Activated CD4-positive, CD25-positive, alpha-beta regulatory T cell (primary cell): ENCODE measurements at places on chromosomes 1 and 21.

- no peak for DNase-seq
These were observed 229.5 kb downstream of the TRABD2B start for GRCh38 chr1:47767741-47768100.

GRCh38 chr21:31560479-31560878 lies 99.0 kb upstream of the SOD1 start:
- no peak for DNase-seq

GRCh38 chr21:42735061-42735460 lies 81.6 kb downstream of the PDE9A start:
- no peak for DNase-seq

- DNase-seq: no peak
These were observed 40.8 kb downstream of the RTCA start for GRCh38 chr1:100306735-100307313.

DNA sequence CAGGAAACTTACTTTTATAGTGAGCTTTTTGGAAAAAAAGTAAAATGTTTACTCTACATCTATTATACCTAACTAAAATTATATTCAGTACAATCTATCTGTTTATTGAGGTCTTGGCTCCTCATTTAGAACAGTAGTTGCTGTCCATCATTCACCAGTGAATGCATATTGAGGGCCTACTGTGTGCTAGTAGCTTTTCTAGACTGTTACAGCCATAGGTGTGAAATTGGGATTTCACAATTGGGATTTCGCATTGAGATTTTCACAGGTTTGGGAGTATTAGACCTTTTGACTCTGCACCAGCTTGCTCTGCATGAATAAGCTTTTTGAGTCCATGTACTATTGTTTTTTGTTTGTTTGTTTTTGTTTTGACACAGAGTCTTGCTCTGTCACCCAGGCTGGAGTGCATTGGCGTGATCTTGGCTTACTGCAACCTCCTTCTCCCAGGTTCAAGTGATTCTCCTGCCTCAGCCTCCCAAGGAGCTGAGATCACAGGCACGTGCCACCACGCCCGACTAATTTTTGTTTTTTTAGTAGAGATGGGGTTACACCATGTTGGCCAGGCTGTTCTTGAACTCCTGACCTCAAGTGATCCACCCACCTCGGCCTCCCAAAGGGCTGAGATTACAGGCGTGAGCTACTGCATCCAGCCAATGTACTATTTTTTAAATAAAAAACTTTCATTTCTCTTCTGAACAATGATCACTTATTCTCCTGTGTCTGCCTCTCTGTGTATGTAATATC lies 47.2 kb upstream of the ERRFI1 start:
- DNase-seq: no peak

DNA sequence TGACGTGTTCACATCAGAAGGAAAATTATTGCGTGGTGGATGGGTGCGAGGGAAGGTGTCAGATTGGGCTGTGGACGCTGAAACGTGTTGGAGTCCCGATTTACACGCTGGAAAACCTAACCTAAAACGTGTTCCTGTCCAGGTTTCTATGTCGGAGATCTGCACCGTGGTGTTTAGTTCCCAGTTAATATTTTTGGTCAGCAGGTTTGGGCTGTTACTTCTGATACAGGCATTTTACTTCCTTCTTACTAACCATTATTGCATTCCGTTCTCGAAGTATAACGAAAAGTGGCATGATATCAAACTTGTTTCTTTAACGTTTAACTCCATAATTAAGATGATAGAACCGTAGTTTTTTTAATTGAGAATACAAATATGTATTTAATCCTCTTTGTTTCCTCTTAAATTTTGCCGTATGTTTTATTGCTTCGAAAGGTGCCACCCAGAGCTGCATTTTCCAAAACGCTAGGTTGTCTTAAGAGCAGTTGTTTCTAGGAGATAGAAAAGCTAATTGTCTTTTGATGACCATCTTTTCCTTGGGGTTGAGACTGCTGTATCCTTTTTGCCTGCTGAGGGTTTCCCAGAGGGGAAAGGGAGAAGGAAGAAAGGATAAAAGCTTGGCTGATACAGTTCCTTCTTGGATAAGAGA lies 1.3 kb downstream of the ADARB1 start:
- no peak for DNase-seq

DNA sequence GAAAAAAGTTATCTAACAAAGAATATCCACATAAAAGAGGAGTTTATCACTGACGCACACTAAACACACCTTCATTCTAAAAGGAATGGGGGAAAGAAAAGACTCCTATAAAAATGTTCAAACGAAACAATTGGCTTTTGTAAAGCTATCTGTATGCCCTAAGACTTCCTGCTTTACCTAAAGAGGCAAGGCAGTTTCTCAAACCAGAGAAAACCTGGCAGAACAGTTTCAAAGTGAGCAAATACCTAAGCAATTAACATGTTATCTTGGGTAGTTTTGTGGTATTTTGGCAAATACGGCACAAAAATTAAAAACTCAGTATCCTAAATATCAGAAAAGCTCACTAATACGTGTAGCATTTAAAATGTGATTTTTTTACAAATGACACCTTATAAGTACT lies 1.9 kb downstream of the PUM1 start:
- DNase-seq: no peak
